Ureter (tissue), 1 donor: ENCODE measurements at places on chromosomes 5 and 9. TPM values are rescaled to one million over a fixed set of nuclear protein-coding genes. Genes with fewer than 3 reads are reported as not detected.

Gene PCDHGA1
- total RNA-seq: 0.57 TPM

GRCh38 chr5:160548949-160549645, 127.4 kb downstream of the PTTG1 start:
- no peak for DNase-seq

- no peak for DNase-seq
Measured at GRCh38 chr5:158522776-158523175, 576.9 kb downstream of the EBF1 start.

GRCh38 chr5:83780699-83781350, 60.2 kb upstream of the HAPLN1 start:
- no peak for DNase-seq

DNA sequence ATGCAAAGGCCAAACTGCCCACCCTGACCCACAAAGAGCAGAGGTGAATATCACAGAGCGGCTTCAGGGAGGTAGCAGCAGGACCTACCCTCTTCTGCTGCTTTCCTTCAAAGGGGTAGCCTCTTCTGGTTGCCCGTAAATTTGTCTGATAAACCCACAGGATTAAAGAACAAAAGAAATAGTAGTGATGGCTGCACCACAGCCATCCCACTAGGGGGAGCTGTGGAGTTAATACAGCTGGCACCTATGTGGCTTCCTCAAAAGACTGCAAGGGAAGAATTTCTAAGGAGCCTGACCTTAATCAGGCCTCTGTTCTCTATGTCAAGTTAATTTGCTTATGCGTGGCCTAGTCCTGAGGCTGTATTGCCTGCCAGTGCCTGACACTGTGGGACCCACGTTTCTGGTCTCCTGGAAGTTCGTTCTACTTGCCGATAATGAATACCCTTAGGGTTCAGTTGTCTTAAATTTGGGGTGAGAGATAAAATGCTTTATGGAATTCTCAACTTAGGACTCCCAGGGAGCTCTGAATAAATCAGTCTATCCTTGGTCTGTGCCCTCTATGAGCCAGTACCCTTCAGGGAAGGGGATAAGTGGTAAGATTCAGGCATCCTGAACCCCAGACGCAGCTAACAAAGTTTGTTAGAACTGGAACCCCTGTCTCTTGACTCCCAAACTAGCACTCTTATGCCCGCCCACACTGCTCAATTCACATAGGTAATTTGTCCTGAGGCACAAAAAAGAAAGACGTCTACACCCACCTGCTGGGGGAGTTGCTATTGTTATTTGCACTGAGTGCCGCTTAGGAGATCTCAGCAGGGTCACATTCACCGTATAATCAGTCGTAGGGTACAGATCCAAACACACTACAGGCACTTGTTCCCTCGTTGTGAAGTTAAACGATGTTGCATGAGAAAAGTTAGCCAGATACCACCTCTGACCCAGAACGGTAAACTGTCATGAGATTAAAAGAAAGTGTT, 77.1 kb downstream of the SUSD1 start:
- DNase-seq: peak; percentile 61
